ENCODE measurements at places on chromosomes 12 and 14.
A peak's percentile ranks its signal among the peaks of the same experiment; 100 is the strongest.

DNA sequence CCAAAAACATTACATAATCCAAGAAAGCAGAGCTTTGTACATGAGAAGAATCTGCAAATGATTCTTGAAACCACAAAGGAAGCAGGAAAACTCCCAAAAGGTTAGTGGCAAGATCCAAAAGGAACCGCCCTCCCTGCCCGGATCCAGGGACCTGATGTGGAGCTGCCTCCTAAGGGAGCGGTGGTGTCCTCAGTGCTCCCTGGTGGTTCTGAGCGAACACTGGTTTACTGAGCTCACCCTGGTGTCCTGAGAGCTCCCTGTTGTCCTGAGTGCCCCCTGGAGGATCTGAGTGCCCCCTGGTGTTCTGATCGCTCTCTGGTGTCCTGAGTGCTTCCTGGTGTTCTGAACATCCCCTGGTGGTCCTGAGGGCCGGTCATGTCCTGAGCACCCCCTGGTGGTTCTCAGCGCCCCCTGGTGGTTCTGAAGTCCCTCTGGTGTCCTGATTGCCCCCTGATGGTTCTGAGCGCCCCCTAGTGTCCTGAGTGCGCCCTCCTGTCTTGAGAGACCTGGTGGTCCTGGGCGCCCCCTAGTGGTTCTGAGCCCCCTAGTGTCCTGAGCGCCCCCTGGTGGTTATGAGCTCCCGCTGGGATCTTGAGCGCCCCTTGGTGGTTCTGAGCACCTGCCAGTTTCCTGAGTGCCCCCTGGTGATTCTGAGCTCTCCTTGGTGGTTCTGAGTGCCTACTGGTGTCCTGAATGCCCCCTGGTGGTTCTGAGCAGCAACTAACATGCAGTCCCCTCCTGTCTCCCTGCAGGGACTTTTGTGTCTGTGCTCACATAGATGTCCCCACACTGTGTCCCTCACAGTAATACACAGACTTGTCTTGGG, 891.1 kb downstream of the TMEM121 start:
- no peak for DNase-seq

GRCh38 chr12:99367181-99367580, 280.4 kb upstream of the GARIN6 start:
- no peak for DNase-seq

GRCh38 chr12:107355004-107355565, 261.7 kb upstream of the CRY1 start:
- no peak for DNase-seq

- DNase-seq: no peak
Measured at GRCh38 chr12:34397591-34398365, 375.5 kb downstream of the ALG10 start.

GRCh38 chr12:104460041-104460719, 3.4 kb downstream of the CHST11 start:
- no peak for DNase-seq

DNA sequence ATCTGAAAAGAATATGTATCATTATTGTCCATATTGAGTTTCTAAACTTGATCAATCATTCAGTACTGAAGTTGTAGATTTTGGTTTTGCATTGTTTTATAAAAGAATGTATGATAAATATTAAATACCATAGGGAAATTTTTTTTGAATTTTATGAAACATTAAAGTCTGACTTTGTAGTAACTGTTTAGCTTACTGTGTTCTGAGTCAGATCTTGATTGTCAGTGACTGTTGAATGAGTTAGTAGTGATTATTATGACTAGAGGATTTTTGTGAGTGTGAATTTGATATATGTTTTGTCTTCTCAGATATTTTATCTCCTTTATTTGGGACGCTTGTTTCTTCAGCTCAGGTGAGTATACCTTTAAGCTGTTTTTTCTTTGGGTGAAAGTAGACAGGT, 10.1 kb downstream of the TDP1 start:
- no peak for DNase-seq

GRCh38 chr14:31913370-31913769, 163.7 kb upstream of the ARHGAP5 start:
- no peak for DNase-seq

GRCh38 chr12:109393437-109394345, 46.0 kb downstream of the MYO1H start:
- DNase-seq: peak; percentile 41

- DNase-seq: no peak
Measured at GRCh38 chr14:66383257-66383656, 102.9 kb upstream of the CCDC196 start.

- no peak for DNase-seq
Measured at GRCh38 chr12:24919346-24920001, 29.4 kb downstream of the BCAT1 start.

DNA sequence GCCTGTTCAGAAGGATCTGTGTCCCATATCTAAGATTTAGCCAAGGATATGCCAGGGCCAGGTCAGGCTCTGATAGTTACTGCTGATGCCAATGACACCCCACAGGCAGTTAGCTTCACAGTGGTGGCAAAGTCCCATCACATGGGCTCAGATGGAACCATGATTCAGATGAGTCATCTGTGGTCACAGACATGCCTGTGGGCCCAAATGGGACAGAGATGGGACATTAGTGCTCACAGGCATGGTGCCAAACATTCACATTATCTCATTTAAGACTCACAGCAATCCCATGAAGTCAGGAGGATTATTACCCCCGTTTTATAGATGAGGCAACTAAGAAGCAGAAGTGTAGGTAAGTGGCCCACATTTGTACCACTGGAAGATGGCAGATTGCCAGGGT, 207.8 kb downstream of the DPF3 start:
- no peak for DNase-seq

Measured in fibroblast of gingiva (primary cell).